Aorta (tissue), 5 donors: ENCODE measurements at places on chromosomes 3 and 15.

DNA sequence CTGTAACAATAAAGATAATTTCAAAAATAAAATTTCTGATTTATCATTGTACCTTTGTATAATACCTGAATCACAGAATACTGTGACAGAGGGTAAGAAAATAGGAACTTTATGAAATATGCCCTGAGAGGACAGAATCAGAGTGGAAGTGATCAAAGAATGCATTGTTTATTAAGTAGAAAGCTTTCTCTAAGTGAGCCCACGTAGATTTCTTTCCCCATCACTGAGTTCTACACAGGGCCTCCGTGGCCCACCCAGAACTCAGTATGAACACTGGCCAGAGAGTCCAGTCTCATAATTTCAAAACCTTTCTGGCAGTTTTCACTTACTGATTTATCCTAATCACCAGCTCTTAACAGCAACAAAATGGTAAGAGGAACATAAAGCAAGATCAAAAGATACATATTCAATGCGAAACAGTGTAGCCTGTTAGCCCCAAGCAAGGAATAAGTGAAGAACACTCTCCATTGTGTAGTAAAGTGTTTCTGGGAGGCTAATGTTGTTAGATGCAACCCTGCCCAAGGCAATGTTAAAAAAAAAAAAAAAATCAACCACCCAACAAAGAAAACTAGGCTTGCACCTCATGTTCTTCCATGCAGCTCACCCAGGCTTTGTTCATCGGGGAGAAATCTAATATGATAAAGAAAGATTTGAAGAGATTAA is 341.3 kb downstream of the LSAMP start:
- no peaks in the 10 kb centered on the region for H3K27me3 ChIP-seq
- no peak overlapping the region for H3K27ac ChIP-seq
- no peaks in the 10 kb centered on the region for H3K36me3 ChIP-seq

GRCh38 chr15:64699751-64700388 is 75.5 kb downstream of the RBPMS2 start:
- no peaks in the 10 kb centered on the region for H3K36me3 ChIP-seq
- H3K27ac ChIP-seq: peak overlapping the region; percentile 85
- H3K27me3 ChIP-seq: no peaks in the 10 kb centered on the region
- no peak overlapping the region for H3K4me3 ChIP-seq

- H3K27ac ChIP-seq: no peak overlapping the region
- H3K27me3 ChIP-seq: no peaks in the 10 kb centered on the region
- no peaks in the 10 kb centered on the region for H3K4me1 ChIP-seq
- H3K4me3 ChIP-seq: no peak overlapping the region
Observed at GRCh38 chr3:16406166-16406565, 107.3 kb downstream of the RFTN1 start.

DNA sequence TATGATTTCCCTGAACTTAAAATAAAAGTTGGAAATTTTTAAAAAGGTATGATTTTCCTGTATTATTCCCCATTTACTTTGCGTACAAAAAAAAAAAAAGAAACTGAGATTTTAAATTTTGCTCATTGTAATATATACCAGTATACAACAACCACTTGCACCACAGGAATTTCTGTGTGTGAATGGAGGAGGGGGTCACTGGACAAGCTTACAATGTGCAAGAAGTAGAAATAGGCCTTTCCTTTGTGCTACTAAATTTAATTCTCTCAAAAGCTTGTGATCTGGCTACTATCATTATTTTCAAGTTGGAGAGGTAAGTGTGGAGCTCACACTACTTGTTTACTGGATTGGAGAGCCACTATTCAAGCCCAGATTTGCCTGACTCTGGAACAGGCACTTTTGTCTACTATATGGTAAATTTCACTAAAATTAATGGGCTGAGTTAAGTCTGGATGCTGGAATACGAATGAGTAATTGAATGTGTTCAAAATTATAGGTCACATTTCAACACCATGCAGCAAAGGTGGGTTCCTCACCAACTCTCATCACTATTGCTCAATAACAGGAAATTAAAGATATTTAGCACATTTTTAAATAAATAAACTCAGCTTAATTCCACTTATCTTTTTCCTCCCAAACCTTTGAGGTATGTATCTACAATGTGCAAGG is 148.0 kb upstream of the MBNL1 start:
- DNase-seq: no peak
- no peaks in the 10 kb centered on the region for H3K36me3 ChIP-seq
- H3K27me3 ChIP-seq: no peaks in the 10 kb centered on the region
- peak overlapping the region; percentile 63 for H3K27ac ChIP-seq

DNA sequence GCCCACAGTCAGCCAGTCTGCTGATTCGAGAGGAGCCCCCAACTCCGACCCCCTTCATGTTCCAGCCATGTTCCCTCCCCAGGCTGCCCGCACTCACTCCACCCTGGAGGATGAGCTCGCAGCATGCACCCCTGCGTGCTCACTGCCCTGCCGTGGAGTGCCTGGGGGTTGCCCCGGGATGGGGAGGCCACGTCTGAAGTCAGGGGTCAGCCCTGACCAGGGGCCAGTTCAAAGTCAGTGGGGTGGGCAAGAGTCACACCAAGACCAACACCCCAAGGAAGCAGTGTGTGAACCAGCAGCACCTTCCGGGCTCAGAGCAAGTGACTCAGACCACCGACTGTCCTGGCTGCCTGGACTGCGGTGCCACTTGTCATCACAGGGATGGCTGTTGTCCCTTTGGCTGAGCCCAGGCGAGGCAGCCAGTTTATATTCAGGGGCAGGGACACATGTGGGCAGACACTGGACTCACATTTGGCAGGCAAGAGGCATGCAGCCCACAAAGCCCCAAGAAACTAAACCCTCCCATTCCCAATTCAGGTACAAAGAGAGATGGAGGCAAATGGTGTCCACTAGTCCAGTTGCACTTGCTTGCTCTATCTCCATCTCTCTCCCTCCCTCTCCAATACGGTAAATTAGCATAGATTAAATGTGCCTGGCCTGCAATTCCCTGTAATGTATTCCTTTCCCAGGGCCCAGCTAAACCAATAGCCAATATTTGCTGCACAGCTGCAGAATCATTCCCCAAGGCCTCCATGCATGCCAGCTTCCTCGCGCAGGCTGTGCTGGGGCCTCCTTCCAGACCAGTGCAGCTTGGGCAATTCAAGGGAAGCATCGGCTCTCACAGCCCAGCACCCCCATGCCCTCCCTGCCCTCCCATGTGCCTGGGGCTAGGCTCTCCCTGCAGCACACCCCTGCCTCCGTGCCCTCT is 135.7 kb upstream of the IQSEC1 start:
- no peak overlapping the region for H3K4me3 ChIP-seq
- H3K36me3 ChIP-seq: no peaks in the 10 kb centered on the region
- DNase-seq: peak; percentile 63
- no peaks in the 10 kb centered on the region for H3K4me1 ChIP-seq
- H3K27ac ChIP-seq: no peak overlapping the region
- no peaks in the 10 kb centered on the region for H3K27me3 ChIP-seq

GRCh38 chr15:65377976-65378366 is at the start of gene IGDCC3:
Gene IGDCC3, minus strand, starts transcription at chr15:65378002. Its CDS starts 214 bp downstream, at chr15:65377788.
- no peak for DNase-seq
- no peaks in the 10 kb centered on the region for H3K27me3 ChIP-seq
- H3K36me3 ChIP-seq: no peaks in the 10 kb centered on the region
- peak within 1 kb of the TSS; percentile 46 for H3K4me3 ChIP-seq
- H3K27ac ChIP-seq: no peak within 1 kb of the TSS

- no peaks in the 10 kb centered on the region for H3K4me1 ChIP-seq
- H3K27ac ChIP-seq: no peak overlapping the region
- DNase-seq: no peak
- no peaks in the 10 kb centered on the region for H3K27me3 ChIP-seq
- no peaks in the 10 kb centered on the region for H3K36me3 ChIP-seq
- H3K4me3 ChIP-seq: no peak overlapping the region
Observed at GRCh38 chr15:57993409-57994145, 71.9 kb downstream of the ALDH1A2 start.

DNA sequence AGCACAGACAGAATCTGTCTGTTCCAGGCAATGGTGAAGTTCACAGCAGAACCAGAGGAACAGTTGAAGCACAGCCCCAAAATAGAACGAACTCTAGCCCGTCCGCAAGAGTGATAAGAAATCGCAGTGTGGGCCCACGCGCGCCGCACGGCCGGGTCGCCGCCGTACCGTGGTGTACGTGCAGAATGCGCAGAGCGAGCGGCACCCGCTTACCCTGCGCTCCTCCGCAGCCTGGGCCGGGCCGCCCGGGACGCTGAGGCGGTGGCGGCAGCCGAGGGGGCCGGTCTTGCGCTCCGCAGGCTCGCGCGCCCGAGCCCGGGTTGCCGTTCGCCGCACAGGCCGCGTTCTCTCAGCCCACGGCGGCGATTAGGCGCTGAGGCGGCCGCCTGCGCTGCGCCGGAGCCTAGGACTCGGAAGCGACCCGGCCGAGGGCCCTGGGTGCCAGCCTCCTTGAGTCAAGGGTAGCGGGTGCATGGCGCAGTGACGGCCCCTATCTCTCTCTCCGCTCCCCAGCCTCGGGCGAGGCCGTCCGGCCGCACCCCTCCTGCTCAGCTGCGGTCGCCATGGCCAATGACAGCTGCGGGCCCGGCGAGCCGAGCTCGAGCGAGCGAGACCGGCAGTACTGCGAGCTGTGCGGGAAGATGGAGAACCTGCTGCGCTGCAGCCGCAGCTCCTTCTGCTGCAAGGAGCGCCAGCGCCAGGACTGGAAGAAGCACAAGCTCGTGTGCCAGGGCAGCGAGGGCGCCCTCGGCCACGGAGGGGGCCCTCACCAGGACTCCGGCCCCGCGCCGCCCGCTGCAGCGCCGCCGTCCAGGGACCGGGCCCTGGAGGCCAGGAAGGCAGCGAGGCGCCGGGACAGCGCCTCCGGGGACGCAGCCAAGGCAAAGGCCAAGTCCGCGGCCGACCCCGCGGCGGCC is 20.5 kb downstream of the WDR73 start:
- no peaks in the 10 kb centered on the region for H3K4me1 ChIP-seq
- no peaks in the 10 kb centered on the region for H3K36me3 ChIP-seq
- H3K27ac ChIP-seq: peak overlapping the region; percentile 33
- peak; percentile 84 for DNase-seq
- H3K27me3 ChIP-seq: no peaks in the 10 kb centered on the region

DNA sequence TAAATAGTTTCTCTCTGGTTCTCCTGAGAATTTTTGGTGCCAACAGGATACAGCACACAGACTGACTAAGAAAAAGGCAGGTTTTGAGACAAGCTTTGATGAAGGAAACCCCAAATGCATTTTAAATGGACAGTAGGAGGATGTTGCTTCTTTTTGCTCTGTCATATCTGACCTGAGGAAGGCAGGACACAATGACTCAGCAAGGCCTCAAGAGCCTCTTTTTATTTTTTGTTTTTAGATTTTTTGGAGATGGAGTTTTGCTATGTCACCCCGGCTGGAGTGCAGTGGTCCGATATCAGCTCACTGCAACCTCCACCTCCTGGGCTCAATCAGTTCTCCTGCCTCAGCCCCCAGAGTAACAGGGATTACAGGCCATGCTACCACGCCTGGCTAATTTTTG is 16.9 kb upstream of the KNG1 start:
- no peak for DNase-seq
- H3K36me3 ChIP-seq: no peaks in the 10 kb centered on the region
- no peaks in the 10 kb centered on the region for H3K4me1 ChIP-seq
- no peak overlapping the region for H3K4me3 ChIP-seq
- no peak overlapping the region for H3K27ac ChIP-seq

DNA sequence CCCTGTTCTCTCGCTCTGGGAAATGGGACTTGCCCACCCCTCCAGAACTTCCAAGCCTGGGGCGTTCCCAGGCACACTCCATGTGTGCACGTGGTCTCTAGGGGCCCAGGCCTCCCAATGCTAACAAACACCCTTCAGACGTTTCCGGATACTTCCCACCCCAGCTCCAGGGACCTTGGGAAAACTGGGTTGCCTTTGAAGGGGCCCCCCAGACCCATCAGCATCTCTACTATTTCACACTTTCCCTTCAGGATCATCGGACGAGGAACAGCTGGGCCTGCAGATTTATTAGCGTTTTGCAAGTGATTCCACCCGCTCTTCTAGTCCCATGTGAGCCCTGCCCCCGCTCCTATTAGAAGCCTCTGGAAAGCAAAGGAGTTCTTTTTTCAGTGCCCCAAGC is 63.2 kb downstream of the MAGEF1 start:
- no peak for DNase-seq
- no peaks in the 10 kb centered on the region for H3K36me3 ChIP-seq
- H3K27me3 ChIP-seq: no peaks in the 10 kb centered on the region

DNA sequence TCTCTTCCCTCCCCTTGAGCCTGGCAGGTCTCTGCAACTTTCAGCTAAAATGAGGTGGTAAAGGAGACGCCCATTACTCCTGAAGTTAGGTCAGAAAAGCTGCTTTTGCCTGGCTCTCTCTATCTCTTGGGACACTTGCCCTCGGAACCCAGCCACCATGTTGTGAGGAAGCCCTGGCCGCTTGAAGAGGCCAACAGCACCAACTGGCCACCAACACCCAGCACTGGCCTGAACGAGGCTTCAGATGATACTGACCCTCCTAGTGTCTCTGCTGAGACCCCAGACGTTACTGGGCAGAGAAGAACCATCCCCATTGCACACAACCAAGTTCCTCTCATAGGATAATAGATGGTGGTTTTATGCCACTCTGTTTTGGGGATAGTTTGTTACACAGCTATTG is 49.5 kb upstream of the PCSK6 start:
- H3K4me3 ChIP-seq: no peak overlapping the region
- DNase-seq: no peak
- H3K4me1 ChIP-seq: no peaks in the 10 kb centered on the region
- H3K36me3 ChIP-seq: no peaks in the 10 kb centered on the region
- H3K27me3 ChIP-seq: no peaks in the 10 kb centered on the region

DNA sequence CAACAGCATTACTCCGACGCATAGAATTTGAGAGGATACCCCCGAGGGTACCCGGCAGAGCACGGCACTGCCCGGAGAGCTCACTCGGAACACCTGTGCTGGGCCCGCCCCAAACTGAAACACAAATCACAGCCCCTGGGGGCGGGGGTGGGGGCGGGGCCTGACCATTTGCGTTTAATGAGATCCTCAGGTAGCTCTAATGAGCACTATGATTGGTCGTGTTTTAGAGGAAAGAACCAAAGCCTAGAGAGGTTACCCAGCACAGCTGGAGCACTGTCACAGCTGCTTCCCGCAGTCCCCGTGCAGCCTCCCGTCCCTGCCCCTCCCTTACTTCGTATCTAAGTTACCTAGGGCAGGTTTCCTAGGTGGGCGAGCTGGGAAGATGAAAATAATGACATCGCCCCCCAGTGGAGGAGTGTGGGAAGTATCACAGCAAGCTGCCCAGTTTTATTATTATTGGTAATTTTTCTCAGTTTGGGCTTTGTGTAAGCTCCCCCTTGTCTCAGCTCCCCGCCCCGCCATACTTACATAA is 187.1 kb downstream of the PDE8A start:
- H3K4me3 ChIP-seq: no peak overlapping the region
- H3K27me3 ChIP-seq: no peaks in the 10 kb centered on the region
- H3K36me3 ChIP-seq: no peaks in the 10 kb centered on the region
- no peaks in the 10 kb centered on the region for H3K4me1 ChIP-seq
- no peak for DNase-seq

- H3K4me1 ChIP-seq: peaks cover 7% of the 10 kb centered on the region
- H3K27me3 ChIP-seq: no peaks in the 10 kb centered on the region
- no peak overlapping the region for H3K4me3 ChIP-seq
- H3K27ac ChIP-seq: no peak overlapping the region
- no peaks in the 10 kb centered on the region for H3K36me3 ChIP-seq
Observed at GRCh38 chr15:100733101-100733842, 130.9 kb downstream of the ASB7 start.

- no peaks in the 10 kb centered on the region for H3K27me3 ChIP-seq
- no peak for DNase-seq
- H3K4me1 ChIP-seq: no peaks in the 10 kb centered on the region
- no peaks in the 10 kb centered on the region for H3K36me3 ChIP-seq
Observed at GRCh38 chr3:150975086-150975991, 2.8 kb upstream of the CLRN1 start.
